ENCODE measurements at places on chromosomes 1 and 21.

GRCh38 chr1:78297836-78298235, 192.9 kb upstream of the PTGFR start:
- no peak for DNase-seq

DNA sequence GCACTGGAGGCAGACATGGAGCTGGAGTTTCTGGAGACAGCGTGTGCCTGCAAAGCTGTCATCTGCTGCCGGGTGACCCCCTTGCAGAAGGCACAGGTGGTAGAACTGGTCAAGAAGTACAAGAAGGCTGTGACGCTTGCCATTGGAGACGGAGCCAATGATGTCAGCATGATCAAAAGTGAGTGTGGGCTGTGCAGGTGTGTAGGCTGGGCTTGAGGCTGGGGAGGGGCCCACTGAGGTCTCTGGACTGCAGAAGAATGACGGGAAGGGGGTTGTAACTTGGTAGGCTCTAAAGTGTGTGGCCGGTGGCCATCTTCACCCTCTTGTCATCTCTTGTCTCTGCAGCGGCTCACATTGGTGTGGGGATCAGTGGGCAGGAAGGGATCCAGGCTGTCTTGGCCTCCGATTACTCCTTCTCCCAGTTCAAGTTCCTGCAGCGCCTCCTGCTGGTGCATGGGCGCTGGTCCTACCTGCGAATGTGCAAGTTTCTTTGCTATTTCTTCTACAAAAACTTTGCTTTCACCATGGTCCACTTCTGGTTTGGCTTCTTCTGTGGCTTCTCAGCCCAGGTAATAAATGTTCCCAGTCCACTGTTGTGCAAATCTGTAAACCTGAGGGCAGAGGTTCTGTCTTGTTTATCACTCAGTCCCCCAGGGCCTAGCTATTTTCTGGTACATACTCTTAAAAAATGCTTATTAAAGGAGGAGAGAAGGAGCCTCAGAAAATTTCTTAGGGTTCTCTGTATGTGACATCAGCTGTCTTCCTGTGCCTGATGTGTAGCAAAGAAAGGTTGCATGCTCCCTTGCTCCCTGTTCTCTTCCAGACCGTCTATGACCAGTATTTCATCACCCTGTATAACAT, 19.9 kb downstream of the ATP8B2 start:
- no peak for DNase-seq

DNA sequence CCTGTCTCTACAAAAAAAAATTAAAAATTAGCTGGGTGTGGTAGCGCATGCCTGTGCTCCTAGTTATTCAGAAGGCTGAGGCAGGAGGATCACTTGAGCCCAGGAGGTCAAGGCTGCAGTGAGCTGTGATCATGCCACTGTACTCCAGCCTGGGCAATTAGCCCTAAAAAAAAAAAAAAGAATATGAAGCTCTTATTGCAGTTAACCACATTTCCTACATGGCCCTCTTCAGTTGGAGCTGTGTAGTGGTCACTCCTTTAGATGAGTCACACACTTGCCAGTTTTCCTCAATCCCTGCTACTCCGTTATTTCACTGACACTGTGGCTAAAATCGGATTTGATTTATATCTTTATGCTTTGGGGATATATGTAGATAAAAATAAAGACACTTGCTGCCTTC, 11.8 kb downstream of the NFYC start:
- DNase-seq = no peak

GRCh38 chr1:177366091-177366490, 195.3 kb downstream of the BRINP2 start:
- no peak for DNase-seq

DNA sequence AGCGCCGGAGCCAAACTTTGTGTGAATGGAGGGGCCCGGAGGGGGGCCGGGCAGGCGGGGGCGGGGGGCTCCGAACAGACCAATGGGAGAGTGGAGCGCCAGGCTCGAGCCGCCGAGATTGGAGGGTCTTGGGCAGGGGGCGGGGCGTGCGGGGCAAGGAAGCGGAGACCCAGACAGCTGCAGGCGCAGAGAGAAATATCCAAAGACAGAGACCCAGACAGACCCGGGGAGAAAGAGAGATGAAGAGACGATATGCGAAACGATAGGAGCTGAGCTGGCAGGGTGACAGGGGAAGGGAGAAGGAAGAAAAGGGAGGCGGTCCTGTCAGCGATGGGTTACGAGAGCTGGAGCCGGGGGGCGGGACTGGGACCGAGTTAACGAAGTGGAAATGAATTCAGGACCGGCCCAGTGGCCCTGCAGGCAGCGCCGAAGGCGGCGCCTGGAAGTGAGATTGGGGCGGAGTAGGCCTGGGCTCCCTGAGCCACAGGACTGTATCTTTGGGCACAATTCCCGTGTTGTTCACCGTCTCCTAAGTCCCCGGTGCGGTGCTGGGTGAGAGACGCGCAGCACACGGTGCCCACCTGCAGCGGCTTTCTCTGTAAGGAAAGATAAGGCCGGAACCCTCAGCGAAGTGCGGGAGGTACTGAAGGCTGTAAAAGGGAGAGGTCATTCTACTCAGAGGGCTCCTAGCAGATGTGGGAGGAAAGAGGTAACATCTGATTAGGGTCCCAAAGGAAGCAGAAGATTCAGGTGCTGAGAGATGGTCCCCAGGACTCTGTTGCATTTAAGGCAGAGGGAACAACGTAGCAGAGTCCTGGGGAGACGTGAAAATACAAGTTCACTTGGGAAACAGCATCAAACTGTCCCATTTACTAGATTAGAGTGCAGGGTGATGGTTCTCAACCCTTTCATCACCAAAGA, 543 bp upstream of the KCNJ10 start:
- DNase-seq = no peak

GRCh38 chr1:151960780-151961513, 32.7 kb downstream of the S100A10 start:
- DNase-seq = no peak

- no peak for DNase-seq
These were observed 636.9 kb downstream of the KIF26B start for GRCh38 chr1:245791410-245792312.

DNA sequence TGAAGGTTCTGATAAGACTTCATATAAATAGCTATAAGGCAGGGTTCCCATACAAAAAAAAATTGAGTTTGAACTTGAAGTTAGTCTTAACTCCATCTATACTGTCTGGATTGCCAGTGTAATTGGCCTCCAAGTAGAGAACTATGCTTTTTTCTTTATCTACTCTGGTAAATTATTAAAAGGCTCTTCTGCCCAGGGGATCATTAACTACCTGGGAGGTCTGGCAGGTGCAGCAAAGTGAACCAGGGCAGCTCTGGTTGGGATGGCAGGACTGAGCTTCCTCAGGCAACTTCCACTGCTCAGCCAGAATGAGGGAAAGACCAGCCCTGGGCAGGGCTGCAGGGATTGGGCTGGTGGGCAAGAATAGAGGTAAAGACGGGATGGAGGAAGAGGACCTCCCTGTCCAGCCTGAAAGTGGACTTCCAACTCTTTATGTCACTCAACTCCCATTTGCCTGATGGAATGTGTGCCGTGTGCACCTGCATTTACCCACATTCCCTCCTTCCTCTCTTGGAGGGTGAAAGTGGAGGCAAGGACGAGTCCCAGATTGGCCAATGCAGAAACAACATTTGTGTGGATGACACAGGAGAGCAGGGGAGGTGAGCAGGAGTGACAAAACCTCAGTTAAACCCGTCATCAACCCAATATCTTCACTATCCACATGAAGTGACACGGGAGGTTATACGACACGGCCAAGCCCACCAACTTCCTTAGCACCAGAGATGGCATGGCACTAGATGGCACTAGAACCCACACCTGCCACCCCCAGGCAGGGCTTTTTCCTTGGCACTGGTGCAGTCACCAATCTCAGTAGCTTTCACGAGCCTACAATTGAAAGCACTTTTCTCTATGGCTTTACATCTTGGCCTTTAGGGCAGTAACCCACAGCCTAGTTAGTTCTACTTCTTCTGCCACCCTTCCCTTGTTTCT, 25.2 kb downstream of the CCN1 start:
- no peak for DNase-seq

DNA sequence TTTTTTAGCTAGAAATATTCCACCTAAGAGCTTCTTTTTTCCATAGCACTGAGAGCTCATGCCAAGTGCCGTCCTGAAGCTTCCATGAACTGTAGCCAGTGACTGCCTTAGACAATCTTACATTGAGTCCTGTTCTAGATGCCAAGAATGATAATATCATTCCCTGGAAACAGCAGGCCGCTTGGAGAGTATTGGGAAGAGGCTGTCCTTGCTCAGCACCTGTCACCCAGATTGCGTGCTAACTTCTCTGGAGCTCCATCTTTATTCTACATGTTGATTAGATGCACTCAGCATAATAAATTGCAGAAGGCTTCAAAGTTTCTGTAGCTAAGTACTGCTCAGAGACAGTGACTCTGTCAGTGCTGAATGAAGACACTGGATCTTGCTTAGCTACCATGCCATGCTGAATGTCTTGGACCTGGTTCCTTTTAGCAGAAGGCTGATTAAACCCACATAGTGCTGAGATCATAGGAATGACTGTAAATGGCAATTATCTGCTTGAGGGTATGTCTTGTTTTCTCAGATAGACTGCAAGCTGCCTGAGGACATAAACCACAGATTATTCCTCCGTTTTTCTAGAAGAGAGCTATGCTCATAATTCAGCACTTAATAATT, 83.1 kb upstream of the IRF2BP2 start:
- no peak for DNase-seq

GRCh38 chr1:116254776-116255175, 118.3 kb upstream of the ATP1A1 start:
- no peak for DNase-seq

DNA sequence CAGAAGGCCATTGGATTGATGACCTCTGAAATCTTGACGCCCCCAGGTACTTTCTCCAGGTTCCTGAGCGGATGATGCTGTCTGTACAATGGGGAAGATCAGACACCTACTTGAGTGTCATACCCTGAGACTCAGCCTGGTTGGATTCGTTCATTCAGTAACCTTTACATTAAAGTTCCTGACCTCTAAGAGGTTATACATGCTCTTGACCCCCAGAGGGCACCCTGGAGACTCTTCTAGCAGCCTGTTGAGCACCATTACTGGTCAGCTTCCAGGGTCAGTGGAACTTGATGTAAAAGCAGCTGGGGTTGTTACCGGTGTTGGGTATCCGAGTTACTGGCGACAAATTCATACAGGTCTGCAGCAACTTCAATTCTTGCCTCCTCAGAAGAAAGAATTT, 114.3 kb upstream of the ZNF678 start:
- no peak for DNase-seq

GRCh38 chr1:227903061-227903521, 44.6 kb downstream of the WNT9A start:
- no peak for DNase-seq

GRCh38 chr1:99384021-99384420, 119.7 kb downstream of the PLPPR4 start:
- DNase-seq = no peak

DNA sequence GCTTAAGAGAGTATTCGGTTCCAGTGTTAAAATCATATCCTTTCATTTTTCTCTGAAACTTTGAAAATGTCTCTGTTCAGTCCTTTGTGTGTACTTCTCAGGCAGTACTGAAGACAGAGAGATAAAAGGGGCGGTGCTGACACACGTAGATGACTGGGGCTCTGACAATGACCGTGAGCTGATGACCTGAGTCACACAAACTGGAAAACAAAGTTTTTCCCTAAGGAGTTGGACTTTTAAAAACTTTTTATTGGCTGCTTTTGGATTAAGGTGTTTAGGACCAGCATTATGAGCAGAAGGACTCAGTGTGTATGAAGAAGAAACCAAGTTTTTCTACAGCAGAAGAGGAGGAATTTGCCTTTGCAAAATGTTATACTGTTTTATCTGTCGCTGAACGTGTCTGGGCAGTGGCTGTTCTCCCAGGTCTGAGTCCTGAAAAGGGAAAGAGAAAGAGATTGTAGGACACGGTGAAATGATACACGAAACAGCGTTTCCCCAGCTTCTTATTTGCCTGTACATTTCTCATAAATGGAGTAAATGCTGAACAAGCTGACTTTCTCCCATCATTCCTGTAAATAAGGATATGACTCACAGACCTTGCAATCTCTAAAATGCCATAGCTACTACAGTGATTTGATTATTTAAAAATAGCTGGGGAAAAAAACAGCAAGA, 51.5 kb downstream of the MAP3K7CL start:
- no peak for DNase-seq

- no peak for DNase-seq
These were observed 33.1 kb downstream of the PRDM2 start for GRCh38 chr1:13732971-13733667.

- no peak for DNase-seq
These were observed 1010.3 kb downstream of the AMY1C start for GRCh38 chr1:104760017-104760416.

DNA sequence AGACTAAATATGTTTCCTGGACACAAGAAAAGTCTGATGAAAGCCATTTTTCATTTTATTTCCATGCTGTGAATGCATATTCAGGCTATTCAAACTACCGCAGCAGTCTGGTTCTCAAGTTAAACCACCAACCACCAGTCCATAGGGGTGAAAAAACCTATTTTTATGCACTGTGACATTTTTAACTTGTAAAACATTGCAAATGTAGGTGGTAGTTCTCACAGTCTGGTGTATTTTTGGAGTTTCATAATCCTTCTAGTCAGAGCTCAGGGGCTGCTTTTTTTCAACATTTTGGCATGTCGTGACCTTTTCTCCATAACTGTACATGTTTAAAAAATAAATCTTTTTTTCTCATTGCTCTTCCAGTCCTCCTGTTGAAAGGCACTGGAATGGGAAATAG, 907.6 kb upstream of the ADGRL2 start:
- no peak for DNase-seq

GRCh38 chr1:21762022-21762404, 20.9 kb downstream of the USP48 start:
- no peak for DNase-seq

GRCh38 chr1:233904633-233905415, at the start of gene SLC35F3:
Gene SLC35F3 (plus strand): TSS chr1:233904676.
- DNase-seq = peak; percentile 23

GRCh38 chr1:95536501-95536900, 302.5 kb downstream of the RWDD3 start:
- no peak for DNase-seq

- DNase-seq = no peak
These were observed 18.3 kb downstream of the SGIP1 start for GRCh38 chr1:66552287-66552686.

- no peak for DNase-seq
These were observed 283.9 kb downstream of the VAV3 start for GRCh38 chr1:107681001-107681479.

DNA sequence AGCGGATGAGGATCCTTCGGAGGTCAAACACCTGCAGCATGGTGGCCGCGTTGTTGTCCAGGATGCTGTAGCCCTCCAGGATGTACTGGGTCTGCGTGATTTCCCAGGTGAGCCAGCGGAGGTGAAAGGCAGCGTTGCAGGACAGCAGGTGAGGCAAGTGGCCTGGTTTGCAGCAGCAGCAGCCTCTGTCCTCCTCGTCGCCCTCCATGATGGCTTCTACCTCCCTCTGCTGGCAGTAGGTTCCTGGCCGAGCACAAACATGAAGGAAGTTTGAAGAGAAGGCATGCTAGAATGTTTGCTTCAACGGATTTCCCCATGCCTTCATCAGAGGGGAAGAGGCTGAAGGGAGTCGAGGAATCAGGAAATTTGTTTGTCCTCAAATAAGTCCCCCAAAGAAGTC, 74.7 kb downstream of the NTPCR start:
- no peak for DNase-seq

DNA sequence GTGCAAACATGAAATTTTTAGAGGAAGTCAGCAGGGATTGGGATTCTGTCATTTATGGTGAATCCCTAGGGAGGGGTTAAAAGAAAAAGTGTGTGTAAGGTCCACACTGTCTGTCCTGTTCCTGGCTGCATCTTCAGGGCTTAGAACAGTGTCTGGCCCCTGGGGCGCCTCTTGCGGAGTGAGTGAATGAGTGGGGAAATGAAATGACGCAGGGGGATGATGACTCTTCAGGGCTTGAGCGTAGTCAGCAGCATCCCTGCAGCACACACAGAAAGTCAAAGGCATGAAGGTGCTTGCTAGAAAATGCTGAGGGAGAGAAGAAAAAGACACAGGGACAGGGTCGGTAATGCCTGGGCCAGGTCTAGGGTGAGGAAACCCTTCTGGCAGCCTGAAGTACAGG, 57.8 kb downstream of the PGBD5 start:
- no peak for DNase-seq

All from NCI-H2107 (cell line).